ENCODE measurements at places on chromosomes 3 and 15. TPM values are rescaled to one million over a fixed set of nuclear protein-coding genes. Genes with fewer than 3 reads are reported as not detected.

DNA sequence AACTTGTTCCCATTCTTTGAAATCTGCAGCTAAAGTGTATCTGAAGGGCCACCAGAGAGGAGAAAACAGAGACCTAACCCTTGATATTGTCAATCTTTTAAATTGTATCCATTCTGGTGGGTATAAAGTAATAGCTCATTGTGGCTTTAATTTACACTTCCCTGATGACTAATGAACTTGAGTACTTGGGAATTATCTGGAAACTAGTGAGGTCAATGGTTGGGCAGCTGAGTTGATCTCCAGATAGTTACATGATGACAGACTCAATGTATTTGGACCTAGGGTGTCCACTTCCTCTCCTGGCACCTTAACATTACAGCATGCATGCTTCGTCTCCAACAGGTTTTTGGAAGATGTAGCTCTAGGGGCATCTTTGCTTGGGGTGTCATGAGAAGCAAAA lies 195.2 kb downstream of the PDCD6IP start:
- no peak for DNase-seq

GRCh38 chr3:152586974-152587373 lies 248.0 kb upstream of the P2RY1 start:
- DNase-seq = no peak

- DNase-seq = no peak
These were observed 125.0 kb upstream of the SMAD3 start for GRCh38 chr15:66940368-66940767.

- no peak for DNase-seq
These were observed 238.2 kb downstream of the TUSC7 start for GRCh38 chr3:116947809-116948208.

DNA sequence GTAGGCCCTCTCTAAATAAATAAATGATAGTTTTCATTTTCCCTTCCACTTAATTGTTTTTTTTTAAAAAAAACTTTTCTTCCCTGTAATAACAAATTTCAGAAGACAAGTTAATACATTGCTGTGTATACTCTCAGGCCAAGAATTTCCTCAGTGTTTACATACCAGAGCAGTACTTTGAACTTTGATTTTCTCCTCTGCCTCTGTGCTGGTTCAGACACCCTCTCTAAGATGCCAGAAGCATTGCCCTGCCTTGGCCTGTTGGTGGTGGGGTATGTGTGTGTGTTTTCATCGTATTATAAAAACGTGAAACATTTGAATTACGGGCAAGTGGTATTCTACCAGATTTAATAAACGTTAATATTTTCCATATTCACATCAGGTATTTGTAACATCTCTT lies 70.1 kb downstream of the SMAD3 start:
- DNase-seq = no peak

The SLC15A2 gene
- total RNA-seq = 4.4 TPM
